Right cardiac atrium (tissue), 5 donors: ENCODE measurements at places on chromosomes 6 and 20. TPM values are rescaled to one million over a fixed set of nuclear protein-coding genes. Genes with fewer than 3 reads are reported as not detected.

The RSPO3 gene
- polyA plus RNA-seq, result 1.3 TPM

GRCh38 chr6:83193747-83194566 is 800 bp downstream of the RWDD2A start:
- peak; percentile 79 for DNase-seq

- DNase-seq, result no peak
Observed at GRCh38 chr6:131519670-131520436, 53.2 kb upstream of the ARG1 start.

DNA sequence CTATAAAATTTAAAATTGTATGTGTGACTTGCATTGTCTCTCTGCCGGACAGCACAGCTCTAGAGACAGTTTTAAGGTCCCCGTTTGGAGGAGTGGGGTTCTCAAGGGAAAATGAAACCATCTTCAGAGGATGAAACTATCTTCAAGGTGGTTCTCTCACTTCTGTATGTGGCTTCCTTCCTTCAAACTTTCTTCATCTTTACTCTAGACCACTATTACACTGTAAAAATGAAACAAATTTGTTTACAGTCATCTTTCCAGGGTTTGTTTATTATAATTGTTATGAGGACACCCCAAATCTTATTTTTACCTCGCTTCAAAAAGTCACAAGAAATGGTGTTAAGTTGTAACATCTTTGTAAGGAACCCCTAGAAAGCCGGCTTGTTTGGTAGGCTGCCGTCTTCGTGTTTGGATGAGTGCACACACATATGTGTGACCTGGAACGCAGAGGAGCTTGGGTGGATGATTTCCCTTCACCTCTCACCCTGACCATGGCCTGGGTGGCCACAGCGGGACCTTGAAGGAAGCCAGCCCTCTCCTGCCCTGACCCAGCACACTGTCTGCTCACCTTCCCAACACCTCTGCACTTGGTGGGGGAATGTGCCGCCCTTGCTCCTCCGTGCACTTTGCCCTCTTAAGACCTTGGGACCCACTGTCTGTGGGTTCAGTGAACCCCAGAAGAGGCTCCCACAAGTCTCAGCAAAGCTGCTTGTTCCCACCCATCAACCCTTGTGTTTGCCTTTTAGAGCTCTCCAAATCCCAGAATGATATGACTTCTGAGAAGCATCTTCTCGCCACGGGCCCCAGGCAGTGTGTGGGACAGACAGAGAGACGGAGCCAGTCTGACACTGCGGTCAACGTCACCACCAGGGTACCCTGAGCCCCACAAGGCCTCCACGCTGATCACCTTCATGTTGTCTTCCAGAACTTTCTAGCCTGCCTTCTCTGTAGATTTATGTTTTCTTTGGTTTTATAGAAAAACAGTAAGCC is 67.8 kb downstream of the SYTL3 start:
- DNase-seq, result no peak

DNA sequence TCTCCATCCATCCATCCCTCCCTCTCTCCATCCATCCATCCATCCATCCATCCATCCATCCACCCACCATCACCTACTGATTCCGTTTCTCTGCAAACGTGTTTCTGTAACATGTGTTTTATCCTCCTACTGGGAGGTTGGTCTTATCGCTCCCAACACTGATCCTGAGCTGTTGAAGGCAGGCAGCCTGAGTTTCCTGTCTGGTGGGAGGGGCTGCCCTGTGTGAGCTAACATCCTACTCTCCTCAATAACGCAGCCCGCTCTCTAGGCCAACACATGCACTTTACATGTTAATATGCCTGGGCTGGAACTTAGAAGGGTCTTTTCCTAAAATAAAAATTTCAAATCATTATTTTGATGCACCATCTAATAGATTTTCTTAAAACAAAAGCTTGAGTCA is 126.5 kb downstream of the WDR27 start:
- DNase-seq, result no peak

DNA sequence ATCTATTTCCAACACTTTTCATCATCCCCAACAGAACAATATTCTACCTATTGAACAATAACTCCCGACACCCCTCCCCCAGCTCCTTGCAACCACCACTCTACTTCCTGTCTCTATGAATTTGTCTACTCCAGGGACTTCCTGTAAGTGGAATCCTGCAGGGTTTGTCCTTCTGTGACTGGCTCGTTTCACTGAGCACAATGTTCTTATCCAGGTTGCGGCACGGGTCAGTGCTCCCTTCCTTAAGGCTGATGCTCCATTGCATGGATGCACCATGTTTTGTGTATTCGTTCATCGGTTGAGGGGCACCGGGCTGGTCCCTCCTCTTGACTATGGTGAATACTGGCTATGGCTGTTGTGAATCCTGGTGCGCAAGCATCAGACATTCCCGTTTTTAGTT is 163.2 kb downstream of the TBXT start:
- no peak for DNase-seq

GRCh38 chr20:63979557-63980316 is at the start of gene SAMD10:
SAMD10 (minus strand) TSS chr20:63979642; CDS start chr20:63979467, 175 bp downstream.
- DNase-seq, result peak; percentile 75

The PTPRT gene
- polyA plus RNA-seq, result 0.07 TPM

GRCh38 chr20:51198876-51199523 is 176.1 kb upstream of the KCNG1 start:
- DNase-seq, result no peak

DNA sequence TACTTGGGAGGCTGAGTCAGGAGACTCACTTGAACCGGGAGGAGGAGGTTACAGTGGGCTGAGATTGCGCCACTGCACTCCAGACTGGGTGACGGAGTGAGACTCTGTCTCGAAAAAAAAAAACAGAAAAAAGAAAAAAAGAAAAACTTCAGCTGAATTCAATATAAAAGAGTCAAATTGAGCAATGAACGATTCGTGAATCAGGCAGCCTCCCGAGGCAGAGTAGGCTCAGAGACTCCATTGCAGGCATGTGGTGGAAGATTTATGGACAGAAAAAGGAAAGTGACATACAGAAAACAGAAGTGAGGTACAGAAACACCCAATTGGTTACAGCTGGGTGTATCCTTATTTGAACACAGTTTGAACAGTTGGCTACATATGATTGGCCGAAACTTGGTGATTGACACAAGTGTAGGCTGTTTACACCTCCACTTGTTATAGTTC is 56.3 kb downstream of the HLA-DPB1 start:
- no peak for DNase-seq

DNA sequence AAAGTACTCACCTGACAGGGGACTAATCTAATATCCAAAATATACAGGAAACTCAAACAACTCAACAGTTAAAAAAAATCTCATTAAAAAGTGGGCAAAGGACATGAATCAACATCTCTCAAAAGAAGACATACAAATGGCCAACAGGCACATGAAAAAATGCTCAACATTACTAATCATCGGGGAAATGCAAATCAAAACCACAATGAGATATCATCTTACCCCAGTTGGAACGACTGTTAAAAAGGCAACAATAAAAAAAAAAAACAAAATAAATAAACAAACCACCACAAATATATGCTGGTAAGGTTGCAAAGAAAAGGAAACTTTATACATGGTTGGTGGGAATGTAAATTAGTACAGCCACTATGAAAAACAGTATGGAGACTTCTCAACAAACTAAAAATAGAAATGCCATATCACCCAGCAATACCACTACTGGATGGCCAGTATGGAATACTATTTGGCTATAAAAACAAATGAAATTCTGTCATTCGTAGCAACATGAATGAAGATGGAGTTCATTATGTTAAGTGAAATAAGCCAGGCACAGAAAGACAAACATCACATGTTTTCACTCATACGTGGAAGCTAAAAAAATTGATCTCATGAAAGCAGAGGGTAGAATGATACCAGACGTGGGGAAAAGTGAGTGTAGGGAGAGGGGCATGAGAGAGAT is 6.6 kb downstream of the SIRPB2 start:
- no peak for DNase-seq
